Spleen (tissue), 13 donors: ENCODE measurements at places on chromosomes 2 and 18. TPM values are rescaled to one million over a fixed set of nuclear protein-coding genes. Genes with fewer than 3 reads are reported as not detected.

DNA sequence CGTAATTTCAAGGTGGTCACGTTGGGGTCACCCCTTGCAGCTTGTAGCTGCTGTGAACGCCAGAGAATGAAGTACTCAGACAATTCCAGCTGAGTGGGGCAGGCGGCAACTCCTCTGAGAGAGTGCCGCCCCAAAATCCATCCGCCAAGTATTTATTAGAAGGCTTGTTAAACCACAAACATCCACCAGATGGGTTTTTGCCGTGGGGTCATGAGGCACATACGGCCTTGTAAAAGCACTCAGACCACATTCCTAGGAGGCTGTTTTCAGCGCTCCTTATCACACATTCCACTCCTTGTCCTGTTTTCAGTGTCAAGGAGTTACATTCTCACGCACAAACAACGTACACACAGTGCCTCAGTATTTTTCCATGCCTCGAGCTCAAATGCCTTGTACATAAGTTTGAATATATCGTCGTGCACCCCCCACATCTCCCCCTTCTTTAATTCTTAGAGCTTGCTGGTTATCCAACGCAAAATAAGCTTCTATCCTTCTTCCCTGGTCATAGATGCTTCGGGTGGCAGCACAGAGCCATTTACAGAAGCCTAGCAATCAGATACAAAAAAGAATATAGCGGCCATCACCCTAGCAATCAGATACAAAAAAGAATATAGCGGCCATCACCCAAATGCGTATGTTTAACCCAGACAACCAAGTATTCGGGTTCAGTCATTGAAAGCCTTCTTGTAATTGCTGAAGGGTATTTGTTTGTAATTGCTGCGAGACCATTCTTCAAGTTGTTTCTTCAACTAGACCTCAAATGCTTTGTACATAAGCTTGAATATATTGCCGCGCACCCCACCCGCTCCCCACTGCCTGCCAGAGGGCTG is 7.3 kb downstream of the ALPP start:
- no peak overlapping the region for H3K27ac ChIP-seq
- H3K4me3 ChIP-seq: no peak overlapping the region
- H3K4me1 ChIP-seq: peaks cover 29% of the 10 kb centered on the region
- no peaks in the 10 kb centered on the region for H3K36me3 ChIP-seq

- H3K36me3 ChIP-seq: no peaks in the 10 kb centered on the region
- no peak overlapping the region for H3K27ac ChIP-seq
- H3K4me3 ChIP-seq: no peak overlapping the region
- peaks cover 4% of the 10 kb centered on the region for H3K27me3 ChIP-seq
These were observed 23.4 kb downstream of the DAPL1 start for GRCh38 chr2:158818511-158818910.

- H3K4me3 ChIP-seq: no peak overlapping the region
- no peaks in the 10 kb centered on the region for H3K4me1 ChIP-seq
- H3K36me3 ChIP-seq: no peaks in the 10 kb centered on the region
- H3K27me3 ChIP-seq: no peaks in the 10 kb centered on the region
- no peak overlapping the region for H3K27ac ChIP-seq
These were observed 62.1 kb upstream of the DOCK10 start for GRCh38 chr2:225104321-225104720.

DNA sequence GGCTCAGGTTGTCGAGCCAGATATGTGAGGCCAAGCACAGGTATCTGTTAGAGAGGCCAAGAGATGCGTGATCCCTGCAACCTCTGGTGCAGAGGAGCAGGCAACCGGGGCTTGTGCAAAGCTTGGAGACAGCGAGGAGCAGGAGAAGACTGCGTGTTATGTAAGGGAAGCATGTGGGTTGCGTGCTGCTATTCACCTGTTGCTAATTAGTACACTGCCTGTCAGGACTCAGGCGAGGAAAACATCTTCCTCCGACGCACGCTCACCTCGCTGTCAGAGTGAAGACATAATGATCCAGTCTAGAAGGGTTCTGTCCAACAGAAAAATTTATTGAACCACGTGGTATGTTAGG is 102.5 kb downstream of the HNRNPLL start:
- peaks cover 18% of the 10 kb centered on the region for H3K4me1 ChIP-seq
- no peak for DNase-seq
- H3K4me3 ChIP-seq: no peak overlapping the region
- no peak overlapping the region for H3K27ac ChIP-seq
- no peaks in the 10 kb centered on the region for H3K27me3 ChIP-seq

GRCh38 chr2:133506996-133507395 is 61.3 kb downstream of the NCKAP5 start:
- H3K4me3 ChIP-seq: no peak overlapping the region
- no peaks in the 10 kb centered on the region for H3K36me3 ChIP-seq
- H3K27ac ChIP-seq: no peak overlapping the region
- no peaks in the 10 kb centered on the region for H3K27me3 ChIP-seq
- no peaks in the 10 kb centered on the region for H3K4me1 ChIP-seq

GRCh38 chr2:134668821-134669220 is 50.0 kb downstream of the TMEM163 start:
- no peak overlapping the region for H3K27ac ChIP-seq
- H3K4me3 ChIP-seq: no peak overlapping the region
- no peaks in the 10 kb centered on the region for H3K36me3 ChIP-seq
- H3K27me3 ChIP-seq: no peaks in the 10 kb centered on the region
- H3K4me1 ChIP-seq: peaks cover 13% of the 10 kb centered on the region

DNA sequence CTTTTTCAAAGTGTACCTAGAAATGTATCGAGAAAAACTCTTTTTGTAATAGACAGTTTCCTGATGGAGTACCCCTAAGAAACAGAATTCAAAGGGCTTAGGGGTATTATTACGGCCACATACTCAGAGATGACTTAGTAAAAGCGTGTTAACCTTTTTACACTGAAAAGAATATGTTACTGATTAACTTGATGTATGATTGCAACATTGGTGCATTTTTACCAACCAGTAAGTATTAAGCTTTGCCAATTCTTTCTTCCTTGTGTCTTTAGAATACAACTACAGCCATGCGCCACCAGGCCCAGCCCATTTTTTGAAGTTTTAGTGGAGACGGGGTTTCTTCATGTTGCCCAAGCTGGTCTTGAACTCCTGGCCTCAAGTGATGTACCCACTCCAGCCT is 1997.0 kb upstream of the LRRTM1 start:
- H3K4me3 ChIP-seq: no peak overlapping the region
- H3K27ac ChIP-seq: no peak overlapping the region
- no peak for DNase-seq
- no peaks in the 10 kb centered on the region for H3K36me3 ChIP-seq

- H3K36me3 ChIP-seq: no peaks in the 10 kb centered on the region
- DNase-seq: no peak
These were observed 196.1 kb downstream of the ANAPC1 start for GRCh38 chr2:111687911-111688310.

Gene RRM2
- 39.2 TPM for total RNA-seq
